ENCODE measurements at places on chromosomes 6 and 20.

DNA sequence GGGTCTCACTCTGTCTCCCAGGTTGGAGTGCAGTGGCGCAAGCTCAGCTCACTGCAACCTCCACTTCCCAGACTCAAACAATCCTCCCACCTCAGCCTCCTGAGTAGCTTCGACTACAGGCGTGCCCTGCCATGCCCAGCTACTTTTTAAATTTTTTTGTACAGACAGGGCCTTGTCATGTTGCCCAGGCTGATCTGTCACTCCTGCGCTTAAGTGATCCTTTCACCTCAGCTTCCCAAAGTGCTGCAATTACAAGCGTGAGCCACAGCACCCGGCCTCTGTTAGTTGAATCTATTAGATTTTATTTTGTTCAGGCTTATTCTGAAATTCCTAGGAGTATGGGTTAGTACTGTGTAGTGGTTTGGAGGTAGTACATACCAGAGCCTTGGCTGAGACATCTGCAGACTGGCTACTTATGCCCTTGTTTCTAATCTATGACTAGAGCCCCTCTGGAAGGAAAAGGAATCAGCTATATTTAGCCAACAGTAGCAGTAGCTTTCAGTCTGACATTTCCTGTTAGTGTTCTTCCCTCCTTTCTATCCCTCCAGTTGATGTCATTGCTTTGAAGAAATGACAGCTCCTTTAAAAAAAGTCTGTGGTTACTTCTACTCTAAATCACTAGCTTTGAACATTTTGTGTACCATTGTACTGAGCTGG is 74.4 kb downstream of the ITCH start:
- DNase-seq, result no peak

DNA sequence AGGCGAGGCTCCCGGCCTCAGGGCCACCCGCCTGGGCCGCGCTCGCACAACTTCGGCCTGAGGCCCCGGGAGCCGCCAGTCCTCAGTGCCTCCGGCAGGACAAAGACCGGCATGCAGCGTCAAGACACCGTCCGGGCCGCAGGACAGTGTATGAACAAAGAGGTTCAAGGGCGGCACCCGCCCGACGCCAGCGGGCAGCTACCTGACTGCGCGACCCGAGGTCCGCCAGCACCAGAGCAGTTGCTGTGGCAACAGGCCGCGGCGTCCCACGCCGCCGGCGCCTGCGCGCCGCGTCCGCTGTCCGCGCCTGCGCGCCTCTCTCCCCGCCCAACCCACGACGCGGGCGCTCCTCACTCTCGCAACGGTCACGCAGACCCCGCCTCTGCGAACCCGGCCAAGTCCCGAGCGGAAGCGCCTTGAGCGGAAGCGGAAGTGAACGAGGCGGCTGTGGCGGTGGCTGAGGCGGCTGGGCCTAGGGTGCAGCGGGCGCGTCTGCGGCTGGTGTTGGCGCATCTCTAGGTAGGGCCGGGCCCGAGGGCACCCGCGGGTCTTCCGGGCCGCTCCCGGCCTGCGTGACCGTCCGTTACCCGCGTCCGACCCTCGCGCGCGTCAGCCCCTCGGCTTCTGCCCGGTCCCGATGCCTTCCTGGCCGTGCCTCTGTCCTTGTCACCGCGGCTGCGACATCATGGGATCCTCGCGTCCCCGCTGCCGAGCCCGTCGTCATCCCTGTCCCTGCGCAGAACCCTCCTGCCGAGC is at the start of gene FAM120B:
TSS of gene FAM120B (plus strand) at position 435 of the 756 bp plus-strand sequence. CDS start 10,633 bp downstream, outside the sequence.
- peak; percentile 95 for DNase-seq

GRCh38 chr6:110934381-110934898 is 24.1 kb upstream of the GTF3C6 start:
- no peak for DNase-seq

DNA sequence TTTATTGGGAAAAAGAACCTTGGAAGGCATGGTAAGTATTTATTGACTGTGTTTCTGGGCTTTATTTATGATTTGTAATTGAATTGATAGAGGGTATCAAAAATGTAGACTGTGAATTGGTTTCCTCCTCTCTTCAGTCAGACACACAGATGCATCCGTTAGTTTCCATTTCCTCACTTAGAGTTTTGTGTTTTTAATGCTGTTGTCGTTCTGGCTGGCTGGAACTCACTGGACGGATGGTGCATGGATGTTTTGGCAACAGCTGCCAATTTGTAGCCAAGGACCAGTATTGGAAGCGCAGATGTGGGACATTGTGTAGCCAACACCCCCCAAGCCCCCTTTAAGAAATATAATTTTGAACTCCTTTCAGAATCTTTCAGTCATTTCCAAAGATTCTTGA is 134.5 kb downstream of the JARID2 start:
- DNase-seq, result no peak

GRCh38 chr6:107629548-107630129 is 139.7 kb downstream of the SOBP start:
- no peak for DNase-seq
